ENCODE measurements at places on chromosomes 16 and 17.

DNA sequence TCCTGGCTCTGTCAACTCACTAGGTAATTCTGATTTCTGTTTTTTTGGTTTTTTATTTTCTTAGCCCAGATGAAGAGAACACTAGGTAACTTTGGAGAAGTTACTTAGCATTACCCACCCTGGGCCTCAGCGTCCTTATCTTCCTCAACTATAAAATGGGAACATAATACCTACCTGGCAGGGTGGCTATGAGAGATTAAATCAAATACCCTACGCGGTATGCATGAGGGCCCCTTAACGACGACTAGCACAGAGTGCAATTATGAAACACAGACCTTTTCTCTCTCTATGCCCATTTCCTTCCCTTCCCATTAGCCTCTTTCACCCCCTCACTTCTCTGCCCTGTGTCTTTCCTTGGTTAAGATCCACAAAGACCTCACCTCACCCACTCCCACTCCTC is 11.1 kb downstream of the XPO6 start:
- no peak for DNase-seq

DNA sequence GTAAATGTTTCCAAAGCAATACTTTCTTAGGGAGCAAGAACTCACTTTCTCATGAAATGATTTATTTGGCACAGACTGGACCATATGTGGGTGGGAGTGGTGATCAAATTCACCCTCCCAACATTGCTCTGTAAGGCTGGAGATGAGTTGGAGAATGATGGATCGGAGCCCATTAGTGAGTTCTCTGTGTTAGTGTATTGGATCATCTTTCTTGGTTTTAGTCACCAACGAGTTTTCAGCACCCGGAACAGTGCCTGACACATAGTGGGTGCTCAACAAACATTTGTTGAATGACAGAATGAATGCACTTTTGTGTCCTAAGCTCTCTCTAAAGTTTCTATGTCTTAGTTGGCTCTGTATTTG is 104.5 kb upstream of the FAM20A start:
- no peak for DNase-seq

GRCh38 chr16:21256636-21257035 is 21.5 kb downstream of the CRYM start:
- DNase-seq: no peak

DNA sequence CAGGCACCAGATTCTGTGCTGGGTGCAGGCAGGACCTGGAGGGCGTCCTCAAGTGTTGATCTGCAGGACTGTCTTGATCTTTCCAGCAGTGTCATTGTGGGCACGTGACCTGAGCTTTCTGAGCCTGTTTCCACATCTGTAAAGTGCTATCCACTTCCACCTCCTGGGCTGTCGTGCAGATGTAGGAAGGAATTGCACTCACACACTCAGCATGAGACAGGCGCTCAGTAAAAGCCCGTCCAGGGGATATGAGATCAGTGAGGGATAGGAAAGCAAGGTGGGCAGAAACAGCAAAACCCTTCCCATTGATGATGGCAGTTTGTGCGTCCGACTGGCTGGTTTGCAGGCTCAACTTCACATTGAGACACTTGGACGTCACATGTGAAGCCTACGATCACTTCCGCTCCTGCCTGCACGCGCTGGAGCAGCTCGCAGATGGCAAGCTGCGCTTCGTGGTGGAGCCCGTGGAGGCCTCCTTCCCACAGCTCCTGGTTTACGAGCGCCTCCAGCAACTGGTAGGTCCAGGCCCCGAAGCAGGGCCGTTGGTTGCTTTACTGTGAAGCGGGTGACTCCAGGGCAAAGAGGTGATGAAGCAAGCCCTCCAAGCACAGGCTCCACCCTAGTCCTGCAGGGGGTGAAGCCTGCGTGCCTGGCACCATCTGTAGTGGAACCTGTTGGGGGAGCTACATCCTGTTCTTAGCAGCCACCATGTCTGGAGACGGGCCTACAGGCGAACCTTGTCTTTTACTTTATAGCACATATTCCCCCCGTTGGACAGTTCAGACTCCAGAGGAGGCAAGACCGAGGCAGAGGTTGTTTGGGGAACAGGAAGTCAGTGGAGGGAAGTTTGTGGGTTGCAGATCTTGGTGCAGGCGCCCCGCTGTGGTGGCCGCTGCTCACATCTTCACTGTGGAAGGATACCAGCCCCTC is 23.0 kb downstream of the METTL22 start:
- no peak for DNase-seq
